Dermis blood vessel endothelial cell (primary cell): ENCODE measurements at places on chromosomes 4 and X. TPM values are rescaled to one million over a fixed set of nuclear protein-coding genes. Genes with fewer than 3 reads are reported as not detected.

Gene RBM46
- 0.70 TPM in 1 of 2 replicates, not detected in the other for total RNA-seq

- DNase-seq: no peak
Measured at GRCh38 chrX:31706466-31706865, 634.6 kb upstream of the FTHL17 start.

GRCh38 chr4:168731706-168732414, 235.0 kb downstream of the PALLD start:
- DNase-seq: no peak

GRCh38 chr4:41656572-41657520, 91.7 kb downstream of the PHOX2B start:
- DNase-seq: peak; percentile 21

Gene GJB1
- not detected in 2 replicates for total RNA-seq
